ENCODE measurements at places on chromosomes 11 and 22. TPM values are rescaled to one million over a fixed set of nuclear protein-coding genes. Genes with fewer than 3 reads are reported as not detected.

MUC6 gene
- total RNA-seq = not detected

MYEOV gene
- total RNA-seq = 54.8 TPM

DLG2 gene
- total RNA-seq = 5.3 TPM

APOBEC3F gene
- total RNA-seq = 3.9 TPM

ARHGAP8 gene
- 13.4 TPM for total RNA-seq

IGF2 gene
- total RNA-seq = 32.8 TPM

All from subcutaneous adipose tissue (tissue), 4 donors.